ACHN (cell line): ENCODE measurements at places on chromosomes 1 and 21.

DNA sequence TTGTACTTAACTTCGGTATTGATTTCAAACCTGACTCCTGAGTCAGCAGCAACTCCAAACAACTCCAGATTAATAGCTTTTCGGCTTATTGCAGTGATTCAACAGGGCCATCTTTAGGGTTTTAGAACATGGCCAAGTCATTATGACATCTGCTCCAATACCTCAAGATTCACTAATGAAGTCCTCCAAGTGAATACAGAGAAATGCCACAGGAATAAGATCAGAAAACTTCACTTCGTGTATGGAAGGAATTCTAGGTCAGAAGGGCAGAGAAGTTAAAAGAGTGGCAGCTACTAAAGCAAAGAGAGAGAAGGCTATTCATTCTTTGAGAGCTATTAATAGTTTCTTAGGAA lies 7.6 kb upstream of the C1orf116 start:
- DNase-seq, result no peak

- DNase-seq, result no peak
Measured at GRCh38 chr1:207458414-207458813, 4.3 kb downstream of the CR2 start.

DNA sequence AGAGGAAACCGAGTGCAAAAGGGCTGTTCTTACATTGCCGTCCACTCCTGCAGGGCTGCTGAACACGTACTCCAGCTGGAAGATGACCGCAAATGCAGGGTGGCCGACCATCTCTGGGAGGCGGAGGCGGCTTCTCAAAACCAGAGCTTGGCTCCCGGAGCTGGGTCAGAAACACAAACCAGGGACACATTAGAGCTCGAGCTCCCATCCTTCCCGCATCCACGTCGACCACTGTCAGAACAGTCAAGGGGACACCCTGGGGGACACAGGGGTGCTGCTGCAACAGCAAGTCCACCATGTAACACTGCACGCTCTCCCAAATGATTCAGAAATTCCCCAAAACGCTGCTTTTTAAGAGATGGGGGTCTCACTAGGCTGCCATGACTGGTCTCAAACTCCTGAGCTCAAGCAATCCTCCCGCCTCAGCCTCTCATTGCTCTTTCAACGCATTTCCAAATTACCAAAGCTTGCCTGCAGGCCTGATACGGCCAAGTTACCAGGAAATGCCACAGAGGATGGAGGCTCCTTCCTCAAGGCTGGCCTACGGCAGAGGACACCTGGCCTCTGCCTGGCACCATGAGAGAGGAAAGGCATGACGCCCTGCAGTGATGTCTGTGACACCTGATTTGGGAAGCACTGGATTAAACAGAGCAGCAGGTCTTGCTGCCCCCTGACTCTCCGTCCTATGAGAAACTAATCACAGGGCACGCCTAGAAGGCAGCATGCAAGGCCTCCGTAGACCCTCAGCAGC lies 45.0 kb downstream of the NPHP4 start:
- no peak for DNase-seq

- no peak for DNase-seq
Measured at GRCh38 chr1:230542054-230542453, 100.2 kb upstream of the COG2 start.

DNA sequence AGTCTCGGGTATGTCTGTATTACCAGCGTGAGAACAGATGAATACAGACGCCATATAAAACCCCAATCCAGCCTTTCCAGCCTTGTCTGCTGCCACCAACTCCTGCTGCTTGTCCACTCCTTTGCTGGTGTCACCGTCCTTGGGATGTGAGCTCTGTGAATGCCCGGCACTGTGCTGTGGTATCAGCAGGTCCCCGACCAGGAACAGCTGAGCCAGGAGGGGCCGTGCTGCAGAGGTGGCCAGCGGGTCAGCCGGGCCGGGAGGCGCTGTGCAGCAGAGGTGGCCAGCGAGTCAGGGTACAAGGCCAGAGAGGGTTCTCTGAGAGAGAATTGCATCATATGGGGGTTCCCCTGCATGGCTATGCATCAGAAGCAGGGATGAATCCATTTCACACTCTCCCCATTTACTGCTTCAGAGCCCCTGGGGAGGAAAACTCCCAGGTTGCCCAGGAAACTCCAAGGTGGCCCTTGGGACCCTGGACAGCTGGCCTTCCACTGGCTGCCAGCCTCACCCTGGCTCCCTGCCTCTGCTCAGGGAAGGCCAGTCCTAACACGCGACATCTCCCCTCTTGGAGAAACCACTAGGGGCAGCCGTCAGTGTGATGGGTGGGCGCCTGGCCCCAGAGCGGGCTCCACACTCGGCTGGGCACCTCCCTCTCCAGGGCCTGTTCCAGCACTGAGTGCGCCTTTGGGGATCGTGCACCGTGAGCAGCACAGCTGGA lies 122.4 kb upstream of the COL6A1 start:
- DNase-seq, result no peak

DNA sequence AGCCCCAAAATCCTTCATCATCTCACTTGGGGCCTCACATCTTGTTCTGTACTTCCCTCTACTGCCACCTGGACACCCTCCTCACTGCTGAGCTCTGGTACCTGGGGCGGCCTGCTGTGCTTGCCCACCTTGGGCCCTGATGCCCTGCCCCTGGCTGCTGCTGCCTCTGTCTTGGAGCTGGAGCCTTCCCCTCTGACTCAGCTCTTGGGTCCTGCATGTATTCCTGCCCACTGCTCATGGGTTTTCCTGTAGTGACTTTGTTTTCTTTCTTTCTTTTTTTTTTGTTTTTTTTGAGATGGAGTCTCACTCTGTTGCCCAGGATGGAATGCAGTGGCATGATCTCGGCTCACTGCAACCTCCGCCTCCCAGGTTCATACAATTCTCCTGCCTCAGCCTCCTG lies 37.5 kb downstream of the TRAPPC10 start:
- no peak for DNase-seq

DNA sequence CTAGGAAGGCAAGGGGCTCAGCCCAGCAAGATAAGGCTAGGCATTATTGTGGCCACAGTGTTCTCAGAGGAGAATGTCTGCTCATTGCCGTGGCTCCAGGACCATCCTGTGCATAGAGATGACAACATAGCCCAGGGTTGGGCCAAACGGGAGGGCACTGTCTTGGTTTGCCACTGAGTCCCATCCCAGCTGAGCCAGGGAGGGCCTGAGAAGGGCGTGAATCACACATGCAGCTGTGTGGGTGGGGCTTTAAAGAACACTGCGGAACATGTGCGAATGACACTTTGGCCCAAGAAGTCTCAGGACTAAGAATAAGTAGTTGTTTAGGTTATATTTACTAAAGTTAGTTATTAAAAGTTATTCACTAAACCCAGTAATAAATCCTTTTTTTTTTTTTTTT lies 18.5 kb downstream of the CHAF1B start:
- DNase-seq, result no peak

- DNase-seq, result no peak
Measured at GRCh38 chr1:245234217-245235081, 79.7 kb downstream of the KIF26B start.

DNA sequence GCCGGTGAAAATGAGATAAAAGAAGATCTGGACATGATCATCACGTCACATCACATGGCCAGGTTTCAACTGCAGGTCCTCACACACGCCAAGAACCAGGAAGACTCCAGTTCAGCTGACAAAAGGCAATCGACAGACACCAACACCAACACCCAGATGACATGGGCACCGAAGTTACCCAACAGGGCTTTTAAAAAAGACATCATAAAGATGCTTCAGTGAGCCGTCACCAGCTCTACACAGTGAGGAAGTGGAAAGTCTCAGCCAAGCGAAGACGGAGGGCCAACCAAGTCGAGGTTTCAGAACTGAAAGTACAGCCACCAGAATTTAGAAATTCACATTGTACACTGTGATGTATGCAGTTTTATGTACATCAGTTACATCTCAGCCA lies 154.3 kb upstream of the COL6A1 start:
- DNase-seq, result no peak

DNA sequence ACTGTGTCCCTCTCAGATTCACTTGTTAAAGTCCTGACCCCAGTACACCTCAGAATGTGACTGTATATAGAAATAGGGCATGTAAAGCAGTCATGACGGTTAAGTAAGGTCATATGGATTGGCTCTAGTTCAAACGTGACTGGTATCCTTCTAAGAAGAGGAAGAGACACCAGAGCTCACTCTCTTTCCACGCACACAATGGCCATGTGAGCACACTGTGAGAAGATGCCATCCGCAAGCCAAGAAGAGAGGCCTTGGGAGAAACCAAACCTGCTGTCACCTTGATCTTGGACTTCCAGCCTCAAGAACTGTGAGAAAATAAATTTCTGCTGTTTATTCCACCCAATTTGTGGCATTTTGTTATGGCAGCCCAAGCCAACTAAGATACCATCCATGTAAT lies 56.8 kb upstream of the IRF2BP2 start:
- no peak for DNase-seq

- no peak for DNase-seq
Measured at GRCh38 chr1:3359756-3360440, 94.6 kb upstream of the ARHGEF16 start.

DNA sequence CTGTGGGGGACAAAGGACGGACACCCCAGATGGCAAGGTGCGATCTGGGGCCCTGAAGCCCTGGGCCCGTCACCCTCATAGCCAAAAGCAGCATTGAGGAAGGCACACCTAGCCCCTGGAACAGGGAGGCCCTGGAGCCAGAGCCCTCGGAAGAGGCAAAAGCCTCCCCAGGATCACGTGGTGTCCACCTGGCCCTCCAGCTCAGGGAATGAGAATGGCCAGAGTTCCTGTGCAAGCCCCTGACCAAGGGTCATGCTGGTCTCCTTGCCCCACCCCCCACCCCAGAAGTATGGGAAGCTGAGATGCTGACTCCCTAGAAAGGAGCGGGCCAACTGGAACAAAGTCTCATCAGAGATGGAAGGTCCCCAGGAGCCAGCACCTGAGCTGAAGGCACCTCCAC lies 1.0 kb upstream of the PDZK1IP1 start:
- DNase-seq, result no peak

- DNase-seq, result no peak
Measured at GRCh38 chr1:10525208-10525607, 50.5 kb downstream of the PEX14 start.

DNA sequence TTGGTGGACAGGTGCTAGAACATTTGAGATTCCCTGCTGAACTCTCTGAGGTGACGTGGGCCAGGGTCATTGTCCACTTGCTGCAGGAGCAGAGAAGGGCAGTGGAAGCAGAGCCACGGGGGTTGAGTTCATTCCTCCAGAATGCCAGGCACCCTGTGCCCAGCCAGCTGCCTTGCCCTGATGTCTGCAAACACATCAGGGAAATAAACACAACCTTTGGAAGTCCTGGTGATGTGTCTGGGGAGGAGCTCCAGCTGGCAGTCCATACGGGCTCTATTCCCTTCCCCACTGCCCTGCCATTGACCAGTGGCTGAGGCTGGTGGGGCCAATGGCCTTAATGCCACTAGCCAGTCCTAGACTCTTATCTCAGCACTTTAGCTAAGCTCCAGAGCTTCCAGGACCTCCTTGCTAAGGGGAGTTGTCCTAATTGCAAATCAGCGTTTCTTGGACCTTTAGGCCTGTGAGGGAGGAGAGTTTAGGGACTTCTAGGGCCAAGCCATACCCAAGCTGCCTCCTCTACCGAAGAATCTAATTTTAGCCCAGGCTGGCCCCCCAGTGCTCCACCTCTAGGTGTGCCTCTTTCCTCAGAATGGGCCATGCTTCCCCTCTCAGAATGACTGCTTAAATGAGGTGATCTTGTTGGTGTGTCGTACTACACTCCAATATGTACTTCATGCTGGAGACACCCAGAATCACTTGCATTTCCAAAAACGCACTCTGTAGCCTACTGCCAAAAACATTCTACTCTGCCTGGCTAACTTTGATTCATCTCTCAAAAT lies 25.9 kb upstream of the MFSD2A start:
- DNase-seq, result no peak

- DNase-seq, result no peak
Measured at GRCh38 chr1:33014464-33015163, 22.1 kb downstream of the AK2 start.

GRCh38 chr1:243968413-243968812 lies 82.7 kb upstream of the ZBTB18 start:
- DNase-seq, result peak; percentile 48

DNA sequence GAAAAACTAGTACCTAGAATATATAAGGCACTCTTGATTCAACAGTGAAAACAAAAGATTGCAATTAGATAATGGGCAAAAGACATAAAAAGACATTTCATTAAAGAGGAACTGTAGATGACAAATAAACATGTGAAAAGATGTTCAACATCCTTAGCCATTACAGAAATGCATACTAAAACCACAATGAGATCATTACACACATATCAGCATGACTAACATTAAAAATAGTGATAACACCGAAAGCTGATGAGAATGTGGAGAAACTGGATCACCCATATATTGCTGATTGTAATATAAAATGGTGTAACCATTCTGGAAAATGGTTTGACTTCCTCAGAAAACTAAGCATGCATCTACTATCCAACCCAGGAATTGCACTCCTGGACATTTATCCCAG lies 340.3 kb downstream of the SEC16B start:
- no peak for DNase-seq

DNA sequence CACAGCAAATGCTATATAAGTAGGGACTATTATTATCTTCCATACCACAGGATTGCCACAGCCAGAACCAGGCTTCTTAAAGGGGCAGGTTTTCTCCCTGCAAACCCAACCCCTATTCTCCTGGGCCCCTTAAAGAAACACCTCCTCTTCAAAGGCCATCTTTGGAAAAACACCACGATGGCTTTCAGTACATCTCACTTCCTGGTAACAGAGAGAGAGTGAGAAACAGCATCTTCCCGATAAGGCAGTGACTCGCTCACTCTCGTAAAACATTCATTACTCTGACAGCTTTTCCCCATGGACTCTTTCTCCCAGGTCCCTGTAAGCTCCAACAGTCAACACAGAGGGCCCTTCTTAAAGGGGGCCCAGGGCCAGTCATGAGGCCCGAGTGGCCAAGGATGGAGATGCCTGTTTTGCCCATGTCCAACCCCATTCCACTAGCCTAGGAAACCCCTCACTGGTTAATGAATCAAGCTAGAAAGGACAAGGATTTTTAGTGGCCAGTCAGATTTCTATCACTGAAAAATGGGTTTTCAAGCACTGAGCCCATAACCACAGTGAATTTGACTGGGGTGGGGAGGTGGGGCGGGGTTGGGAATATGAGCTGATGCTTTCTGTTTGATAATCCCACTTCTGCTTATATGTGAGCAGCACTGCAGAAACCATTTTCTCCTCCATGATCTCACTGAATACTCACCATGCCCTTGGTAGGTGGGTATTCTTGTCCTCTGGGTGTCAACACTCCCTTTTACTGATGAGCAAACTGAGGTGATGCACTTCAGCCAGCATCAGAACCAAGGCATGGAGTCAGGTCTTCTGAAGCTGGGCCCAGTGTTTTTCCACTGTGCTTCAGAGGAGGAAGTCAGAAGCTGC lies 3.6 kb upstream of the NAV1 start:
- DNase-seq, result peak; percentile 65
